ENCODE measurements at places on chromosomes 13 and 19.

DNA sequence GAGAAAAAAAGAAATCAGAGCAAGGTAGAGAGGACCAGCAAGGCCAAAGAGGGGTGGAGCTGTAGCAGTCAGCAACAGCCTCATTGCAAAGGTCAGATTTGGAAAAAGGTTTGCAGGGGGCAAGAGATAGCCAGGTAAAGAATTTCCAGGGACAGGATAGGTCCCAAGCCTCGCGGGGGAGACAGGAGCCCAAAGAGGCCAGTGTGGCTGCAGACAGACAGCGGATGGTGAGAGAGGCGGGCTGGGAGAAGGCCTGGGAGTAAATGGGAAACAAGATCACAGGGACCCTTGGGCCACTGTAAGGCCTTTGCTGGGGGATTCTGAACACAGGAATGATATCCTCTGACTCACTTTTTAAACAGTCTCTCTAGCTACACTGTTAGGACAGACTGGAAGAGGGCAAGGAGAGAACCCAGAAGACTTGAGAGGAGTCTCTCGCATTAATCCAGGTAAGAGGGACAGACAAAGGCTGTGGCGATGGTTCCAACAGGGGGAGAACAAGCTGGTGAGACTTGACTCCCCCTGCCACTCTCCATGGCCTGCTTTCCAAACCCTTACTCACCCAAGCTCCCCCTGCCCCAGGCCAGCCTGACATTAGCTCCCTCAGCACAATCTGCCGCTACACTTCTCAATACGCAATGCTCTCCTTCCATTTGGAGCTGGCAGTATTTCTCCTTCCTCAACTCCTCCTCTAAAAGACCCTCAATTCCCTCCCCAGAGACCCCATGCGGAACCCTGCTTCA lies 31.8 kb downstream of the DOCK9 start:
- no peak for DNase-seq

DNA sequence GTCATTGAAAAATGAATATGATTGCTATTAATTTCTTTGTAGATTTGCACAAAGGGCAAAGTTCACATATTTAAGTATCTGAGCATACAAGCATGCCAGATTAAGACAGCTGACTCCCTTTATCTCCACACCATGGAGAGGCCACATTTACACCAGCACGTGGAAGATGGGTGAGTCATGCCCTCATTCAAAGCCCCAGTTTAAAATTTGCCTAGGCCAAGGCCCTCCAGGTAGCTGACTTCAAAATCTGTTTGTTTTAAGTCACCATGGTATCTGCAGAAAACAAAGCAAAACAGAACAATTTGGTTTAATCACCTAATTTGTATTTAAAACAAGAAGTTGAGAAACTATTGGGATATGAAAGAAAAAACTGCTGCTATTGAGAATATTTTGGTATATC lies 109.2 kb downstream of the ESD start:
- DNase-seq: no peak

DNA sequence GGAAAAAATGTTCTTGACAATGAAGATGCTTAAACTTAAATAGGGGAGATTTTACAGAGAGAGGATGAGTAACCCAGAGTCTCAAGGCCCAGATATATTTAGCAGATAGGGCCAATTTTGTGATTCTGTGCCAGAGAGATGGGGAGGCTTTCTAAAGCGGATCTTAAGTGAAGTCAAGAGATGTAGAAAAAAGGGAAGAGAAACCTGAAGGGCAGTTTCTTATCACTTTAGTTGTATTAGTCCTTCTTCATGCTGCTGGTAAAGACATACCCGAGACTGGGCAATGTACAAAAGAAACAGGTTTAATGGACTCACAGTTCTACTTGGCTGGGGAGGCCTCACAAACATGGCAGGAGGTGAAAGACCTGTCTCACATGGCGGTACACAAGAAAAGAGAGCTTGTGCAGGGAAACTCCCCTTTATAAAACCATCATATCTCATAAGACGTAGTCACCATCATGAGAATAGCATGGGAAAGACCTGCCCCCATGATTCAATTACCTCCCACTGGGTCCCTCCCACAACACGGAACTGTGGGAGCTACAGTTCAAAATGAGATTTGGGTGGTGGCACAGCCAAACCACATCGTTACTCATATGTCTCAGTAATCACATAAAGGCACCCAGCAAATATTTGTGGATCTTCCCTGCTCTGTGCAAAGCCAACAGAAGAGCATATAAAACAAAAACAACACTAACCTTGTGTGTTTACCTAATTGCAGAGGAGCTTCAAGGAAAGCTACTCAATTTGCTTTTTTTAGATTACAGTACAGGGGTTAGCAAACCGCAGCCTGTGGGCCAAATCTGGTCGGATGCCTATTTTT lies 102.6 kb upstream of the MYCBP2 start:
- no peak for DNase-seq

DNA sequence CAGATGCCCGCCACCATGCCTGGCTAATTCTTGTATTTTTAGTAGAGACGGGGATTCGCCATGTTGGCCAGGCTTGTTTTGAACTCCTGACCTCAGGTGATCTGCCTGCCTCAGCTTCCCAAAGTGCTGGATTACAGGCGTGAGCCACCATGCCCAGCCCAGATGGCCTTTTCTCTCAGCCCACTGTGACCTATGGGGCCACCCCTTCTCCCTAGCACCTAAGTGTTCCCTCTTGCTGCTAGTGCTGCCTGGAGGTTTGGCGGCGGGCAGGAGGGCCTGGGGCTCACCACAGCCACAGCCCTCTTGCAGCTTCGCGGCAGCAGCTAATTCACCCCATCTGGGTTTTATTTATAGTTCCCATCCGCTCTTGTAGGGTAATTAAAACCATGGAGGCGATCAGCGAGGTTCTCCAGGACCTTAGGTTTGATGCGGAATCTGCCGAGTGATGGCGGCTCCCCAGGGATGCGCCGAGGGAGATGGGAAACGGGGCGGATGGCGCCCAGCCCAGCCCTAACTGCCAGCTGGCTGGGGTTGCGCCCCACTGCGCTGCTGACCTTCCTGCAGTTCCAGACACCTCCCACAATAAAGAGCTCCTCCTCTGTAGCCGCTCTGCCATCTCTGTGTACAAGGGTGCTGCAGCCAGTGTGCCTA lies 3.3 kb downstream of the REX1BD start:
- DNase-seq: no peak

- DNase-seq: no peak
Measured at GRCh38 chr19:55348317-55349034, 6.0 kb downstream of the COX6B2 start.
